ENCODE measurements at places on chromosomes 11 and 22.

- DNase-seq: no peak
Measured at GRCh38 chr11:116692318-116693101, 80.3 kb downstream of the BUD13 start.

- no peak for DNase-seq
Measured at GRCh38 chr11:16335236-16335962, 20.9 kb downstream of the SOX6 start.

DNA sequence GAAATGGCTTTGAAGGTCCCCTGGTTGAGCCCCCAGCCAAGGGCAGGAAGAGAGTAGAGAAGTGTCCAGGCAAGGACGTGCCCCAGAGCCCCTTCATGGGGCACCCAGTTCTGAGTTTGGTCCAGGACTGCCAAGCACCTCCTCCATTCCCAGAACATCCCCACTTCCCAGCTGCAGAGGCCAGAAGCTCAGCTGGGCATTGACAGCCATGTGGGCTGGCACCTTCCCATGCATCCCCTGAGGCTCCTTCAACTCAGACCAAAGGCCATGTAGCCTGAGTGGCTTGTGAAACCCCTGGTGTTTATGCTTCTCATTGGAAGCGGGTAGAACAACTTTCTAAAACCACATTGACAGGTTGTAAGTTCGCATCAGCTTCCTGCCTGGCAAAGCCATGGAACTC is 789.6 kb downstream of the TBC1D22A start:
- DNase-seq: no peak

- no peak for DNase-seq
Measured at GRCh38 chr11:85127349-85127748, 499.8 kb downstream of the DLG2 start.

DNA sequence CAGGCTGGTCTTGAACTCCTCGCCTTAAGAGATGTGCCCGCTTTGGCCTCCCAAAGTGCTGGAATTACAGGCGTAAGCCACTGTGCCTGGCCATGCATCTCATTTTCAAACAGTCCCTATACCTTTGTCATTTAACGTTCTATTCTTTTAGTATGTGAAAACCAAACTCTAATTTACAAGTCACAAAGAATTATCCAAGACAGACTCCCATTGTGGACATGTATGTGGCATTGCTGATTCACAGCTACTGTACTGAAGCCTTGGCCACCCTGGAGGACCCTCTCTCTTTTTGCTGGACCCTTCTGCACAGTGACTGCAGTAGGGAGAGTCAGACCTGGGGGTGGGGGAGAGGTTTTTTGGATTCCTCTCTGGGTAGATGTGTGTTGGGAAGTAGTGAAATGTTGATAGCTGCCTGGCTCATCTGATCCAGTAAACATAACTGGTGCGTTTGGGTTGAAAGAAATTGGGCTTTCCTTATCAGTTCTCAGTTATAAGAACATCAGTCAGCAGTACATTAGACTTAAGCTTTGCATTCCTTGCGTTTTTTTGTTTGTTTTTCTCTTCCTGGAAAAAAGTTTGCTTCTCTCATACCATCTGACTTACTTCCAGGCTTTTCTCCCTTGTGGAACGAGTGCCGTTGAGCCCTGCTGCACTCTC is 65.9 kb downstream of the MED15 start:
- DNase-seq: no peak
